ENCODE measurements at places on chromosomes 11 and 22.

DNA sequence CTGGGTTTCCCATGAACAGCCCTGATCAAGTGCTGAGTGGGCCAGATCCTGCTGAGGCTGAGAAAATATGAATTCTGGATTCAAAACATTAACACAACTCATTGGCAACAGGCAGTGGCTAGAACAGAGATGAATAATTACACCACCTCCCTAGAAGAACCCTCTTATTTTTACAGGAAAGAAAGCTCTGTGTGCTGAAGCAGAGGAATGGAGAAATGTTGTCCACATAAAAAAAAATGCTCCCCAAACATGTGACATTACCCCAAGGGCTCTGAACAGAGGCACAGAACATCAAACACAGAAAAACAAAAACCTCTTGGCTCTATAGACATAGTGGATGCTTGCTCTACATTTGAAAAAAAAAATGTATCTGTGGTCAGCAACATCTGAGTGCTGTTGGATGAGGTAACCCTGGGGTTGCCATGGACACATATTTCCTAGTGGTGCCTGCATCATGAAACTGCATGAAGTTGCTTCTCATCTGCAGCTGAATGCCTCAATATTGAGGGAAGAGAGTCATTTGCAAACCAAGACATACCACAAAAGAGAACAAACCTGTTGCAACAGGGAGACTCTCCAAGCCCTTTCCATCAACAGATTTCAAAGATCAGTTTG is 98.8 kb downstream of the SNX19 start:
- DNase-seq: no peak

DNA sequence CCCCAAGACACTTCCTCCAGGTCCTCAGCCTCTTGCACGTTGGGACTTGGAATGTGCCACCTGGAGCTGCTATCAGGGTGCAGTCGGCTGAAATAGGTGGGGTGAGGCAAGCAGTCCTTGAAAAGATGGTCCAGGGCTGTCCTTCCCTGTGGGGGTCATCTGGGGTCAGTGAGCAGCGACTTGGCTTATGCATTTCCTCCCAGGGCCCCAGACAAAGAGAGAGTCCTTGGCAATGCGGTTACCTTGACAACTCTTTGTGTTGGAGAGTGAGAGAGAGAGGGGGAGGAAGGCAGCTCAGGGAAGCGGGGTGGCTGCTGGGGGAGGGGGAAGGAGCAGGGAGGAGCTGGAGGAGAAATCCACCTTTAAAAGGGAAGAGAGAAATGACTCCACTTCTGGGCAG is 93.8 kb downstream of the MIAT start:
- DNase-seq: no peak

GRCh38 chr22:34567367-34567766 is 498.6 kb upstream of the ISX start:
- no peak for DNase-seq

- no peak for DNase-seq
Measured at GRCh38 chr11:102462610-102463009, 10.0 kb upstream of the TMEM123 start.

DNA sequence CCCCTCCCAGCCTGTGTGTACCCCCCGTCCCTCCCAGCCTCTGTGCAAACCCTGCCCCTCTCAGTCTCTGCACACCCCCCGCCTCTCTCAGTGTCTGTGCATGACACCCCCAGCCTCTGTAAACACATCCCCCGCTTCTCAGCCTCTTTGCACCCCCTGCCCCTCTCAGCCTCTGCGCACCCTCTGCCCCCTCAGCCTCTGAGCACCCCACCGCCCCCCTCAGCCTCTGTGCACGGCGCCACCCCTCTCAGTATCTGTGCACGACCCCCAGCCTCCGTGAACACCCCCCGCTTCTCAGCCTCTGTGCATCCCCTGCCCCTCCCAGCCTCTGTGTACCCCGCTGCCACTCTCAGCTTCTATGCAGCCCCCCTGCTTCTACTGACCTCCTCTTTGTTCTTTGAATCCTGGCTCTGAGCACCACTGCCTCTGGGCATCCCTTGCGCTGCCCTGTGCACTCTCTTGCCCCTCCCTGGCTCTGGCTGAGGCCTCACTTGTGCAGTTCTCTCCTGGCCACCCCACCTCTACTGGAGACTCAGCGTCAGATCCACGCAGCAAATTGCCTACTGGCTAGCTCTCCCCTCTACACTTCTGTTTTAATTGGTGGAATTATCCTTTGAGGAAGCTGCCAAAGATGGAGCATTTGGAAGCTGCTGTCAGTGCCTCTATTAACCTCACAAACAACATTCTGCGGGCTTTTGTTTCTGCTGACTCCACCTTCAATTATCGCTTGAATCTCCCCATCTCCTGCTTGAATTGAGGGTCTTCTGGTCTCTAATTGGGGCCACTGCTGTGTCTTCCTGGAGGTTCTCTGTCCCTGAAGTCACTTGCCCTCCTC is 838.6 kb downstream of the TBC1D22A start:
- no peak for DNase-seq

DNA sequence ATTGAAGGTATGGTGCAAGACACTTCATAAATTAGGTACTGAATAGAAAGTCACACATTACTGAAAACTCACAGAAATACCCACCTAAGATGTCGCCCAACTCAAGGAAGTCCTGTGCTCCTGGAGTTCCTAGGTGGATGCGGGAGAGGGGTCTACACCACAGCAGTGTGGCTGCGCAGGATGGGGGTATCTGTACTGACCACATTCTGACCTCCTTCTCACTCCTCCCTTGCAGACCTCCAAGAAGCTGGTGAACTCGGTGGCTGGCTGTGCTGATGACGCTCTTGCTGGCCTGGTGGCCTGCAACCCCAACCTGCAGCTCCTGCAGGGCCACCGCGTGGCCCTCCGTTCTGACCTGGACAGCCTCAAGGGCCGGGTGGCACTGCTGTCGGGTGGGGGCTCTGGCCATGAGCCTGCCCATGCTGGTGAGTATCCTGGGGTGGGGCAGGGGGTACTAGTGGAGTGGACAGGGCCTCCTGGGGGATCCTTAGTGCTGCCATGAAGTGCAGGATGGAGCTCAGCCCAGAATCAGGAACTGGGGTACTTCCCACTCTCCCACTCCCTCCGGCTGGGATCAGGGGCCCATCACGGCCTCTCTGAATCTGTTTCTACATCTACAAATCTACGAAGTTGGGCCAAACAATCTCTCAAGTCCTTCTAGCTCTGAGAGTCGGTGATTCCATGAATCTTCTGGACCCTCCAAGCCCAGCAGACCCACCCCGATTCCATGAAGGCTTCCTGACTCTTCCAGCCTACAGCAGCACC is 4.9 kb downstream of the TKFC start:
- no peak for DNase-seq

DNA sequence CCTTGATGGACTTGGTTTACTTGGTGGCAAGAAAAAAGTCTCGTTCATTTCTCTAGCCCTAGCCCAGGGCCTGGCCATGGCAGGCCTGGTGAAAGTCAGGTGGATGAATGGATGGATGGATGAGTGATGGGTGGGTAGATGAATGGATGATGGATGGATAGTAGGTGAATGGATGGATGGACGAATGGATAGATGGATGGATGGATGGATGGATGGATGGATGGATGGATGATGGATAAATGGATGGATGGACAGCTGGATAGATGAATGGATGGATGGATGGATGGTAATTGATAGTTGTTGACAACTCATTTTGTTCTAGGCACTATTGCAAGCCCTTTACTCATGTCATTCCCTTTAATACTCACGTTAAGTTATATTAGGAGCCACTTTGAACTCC is 86.1 kb upstream of the ANO1 start:
- no peak for DNase-seq

GRCh38 chr22:44870021-44870420 is 117.6 kb downstream of the ARHGAP8 start:
- DNase-seq: no peak

DNA sequence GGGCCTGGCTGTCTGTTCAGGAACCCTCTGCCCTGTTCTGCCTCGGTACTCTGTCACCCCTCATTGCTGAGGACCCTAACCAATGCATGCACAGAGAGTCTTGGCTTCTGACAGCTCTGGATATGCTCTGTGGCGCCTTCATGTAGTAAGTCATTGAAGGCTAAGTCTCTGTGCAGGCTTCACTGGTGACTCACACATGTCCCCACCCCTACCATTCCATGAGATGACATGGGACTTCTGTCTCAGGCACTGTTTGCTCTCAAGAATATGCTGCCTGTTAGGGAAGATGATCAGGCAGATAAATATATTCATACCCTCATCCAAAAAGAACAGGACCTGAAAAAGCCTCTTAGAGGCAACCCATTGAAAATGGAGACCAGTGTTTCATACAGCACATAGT is 43.6 kb upstream of the HORMAD2 start:
- DNase-seq: no peak

DNA sequence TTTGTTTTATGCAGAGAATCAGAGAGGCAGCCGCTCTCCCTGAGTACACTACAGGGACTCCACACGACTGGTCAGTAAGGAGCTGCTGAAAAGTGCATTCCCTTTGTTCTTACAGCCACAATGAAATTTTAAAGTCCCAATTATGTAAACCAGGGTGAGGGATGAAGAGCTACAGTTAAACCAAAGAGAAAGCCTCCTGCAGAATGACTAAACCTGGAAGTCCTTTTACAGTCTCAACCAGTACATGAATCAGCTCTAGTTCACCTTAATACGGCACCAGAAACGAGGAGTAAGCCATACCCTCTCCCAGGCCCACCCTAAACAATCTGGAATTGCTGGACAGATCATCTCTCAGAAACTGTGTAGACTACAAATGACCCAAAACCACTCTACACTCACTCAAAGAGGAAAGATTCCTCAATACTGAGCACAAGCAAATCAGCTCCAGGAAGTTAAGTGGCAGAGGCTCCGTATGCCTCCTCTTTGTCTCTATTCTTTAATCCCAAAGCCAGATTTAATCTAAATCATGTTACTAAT is 113.1 kb downstream of the RBFOX2 start:
- DNase-seq: no peak

DNA sequence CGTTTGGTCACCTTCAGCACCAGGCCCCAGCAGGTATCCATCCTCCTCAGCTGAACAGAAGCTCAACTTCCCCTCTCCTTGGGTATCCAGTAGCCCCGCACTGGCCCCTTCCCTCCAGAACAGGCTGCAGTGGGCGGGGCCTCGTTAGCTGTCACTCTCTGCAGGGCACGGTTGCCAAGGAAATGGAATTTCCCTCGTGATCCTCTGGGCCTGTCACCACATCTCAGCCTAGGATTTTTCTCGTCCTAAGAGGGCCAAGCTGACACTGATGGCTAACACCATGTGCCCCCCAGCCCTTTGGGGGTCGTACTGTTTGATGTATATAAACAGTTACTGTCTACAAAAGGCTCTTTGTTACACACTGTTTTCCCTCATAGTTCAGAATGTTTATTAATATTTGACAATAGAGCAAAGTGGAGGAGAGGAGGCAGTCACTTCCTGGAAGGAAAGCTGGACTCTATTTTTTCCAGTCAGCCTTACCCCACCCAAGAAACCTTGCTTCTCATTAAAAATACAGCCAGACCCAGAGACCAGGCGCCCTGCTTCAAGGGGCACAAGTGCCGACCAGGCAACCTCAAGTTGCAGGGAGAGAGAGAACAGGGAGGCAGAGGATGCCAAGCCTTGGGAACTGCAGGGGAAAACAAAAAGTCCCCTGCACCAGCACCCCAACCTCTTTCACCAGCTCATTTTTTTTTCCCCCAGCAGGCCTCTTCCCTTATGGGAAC is 44.5 kb downstream of the FEZ1 start:
- no peak for DNase-seq

- no peak for DNase-seq
Measured at GRCh38 chr11:45468267-45468856, 182.2 kb upstream of the SYT13 start.

- no peak for DNase-seq
Measured at GRCh38 chr22:37639070-37639760, at the start of gene SH3BP1. Gene SH3BP1 (plus strand): TSS chr22:37639669. CDS start chr22:37639788, 119 bp downstream.

GRCh38 chr22:40898850-40899357 is 37.0 kb upstream of the DNAJB7 start:
- peak; percentile 41 for DNase-seq

GRCh38 chr11:12503039-12503484 is 125.7 kb downstream of the PARVA start:
- no peak for DNase-seq

GRCh38 chr11:94017446-94017845 is 3.7 kb upstream of the HEPHL1 start:
- DNase-seq: peak; percentile 79

- no peak for DNase-seq
Measured at GRCh38 chr11:20631519-20632168, 32.2 kb downstream of the SLC6A5 start.

DNA sequence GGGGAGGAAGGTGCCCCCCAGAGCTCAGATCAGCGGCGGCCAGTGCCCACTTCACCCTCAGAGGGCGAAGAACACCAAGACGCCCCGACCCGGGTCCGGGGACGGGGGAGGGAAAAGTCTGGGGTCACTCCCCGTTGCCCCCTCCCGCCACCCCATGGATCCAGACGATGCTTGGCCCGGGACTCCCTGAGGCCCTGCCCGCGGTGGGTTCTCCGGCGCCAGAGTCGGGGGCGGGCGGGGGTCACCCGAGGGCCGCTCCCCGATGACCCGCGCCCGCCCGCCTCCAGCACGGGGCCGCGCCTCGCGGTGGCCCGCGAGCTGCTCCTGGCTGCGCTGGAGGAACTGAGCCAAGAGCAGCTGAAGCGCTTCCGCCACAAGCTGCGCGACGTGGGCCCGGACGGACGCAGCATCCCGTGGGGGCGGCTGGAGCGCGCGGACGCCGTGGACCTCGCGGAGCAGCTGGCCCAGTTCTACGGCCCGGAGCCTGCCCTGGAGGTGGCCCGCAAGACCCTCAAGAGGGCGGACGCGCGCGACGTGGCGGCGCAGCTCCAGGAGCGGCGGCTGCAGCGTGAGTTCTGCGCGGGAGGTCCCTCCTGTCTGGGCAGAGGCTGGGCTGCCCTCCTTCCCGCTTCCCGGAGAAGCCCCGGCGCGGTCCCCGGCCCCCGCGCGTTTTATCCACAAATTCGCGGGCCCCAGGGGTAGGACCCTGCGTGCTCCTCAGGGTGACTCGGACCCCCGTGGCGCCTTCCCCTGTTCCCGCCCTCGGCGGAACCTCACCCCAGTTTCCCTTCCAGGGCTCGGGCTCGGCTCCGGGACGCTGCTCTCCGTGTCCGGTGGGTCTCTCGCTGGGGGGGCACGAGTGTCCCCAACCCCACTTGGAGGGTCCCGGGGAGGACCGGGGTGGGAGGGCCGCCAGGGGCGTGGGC is 1.1 kb downstream of the NLRP6 start:
- no peak for DNase-seq

DNA sequence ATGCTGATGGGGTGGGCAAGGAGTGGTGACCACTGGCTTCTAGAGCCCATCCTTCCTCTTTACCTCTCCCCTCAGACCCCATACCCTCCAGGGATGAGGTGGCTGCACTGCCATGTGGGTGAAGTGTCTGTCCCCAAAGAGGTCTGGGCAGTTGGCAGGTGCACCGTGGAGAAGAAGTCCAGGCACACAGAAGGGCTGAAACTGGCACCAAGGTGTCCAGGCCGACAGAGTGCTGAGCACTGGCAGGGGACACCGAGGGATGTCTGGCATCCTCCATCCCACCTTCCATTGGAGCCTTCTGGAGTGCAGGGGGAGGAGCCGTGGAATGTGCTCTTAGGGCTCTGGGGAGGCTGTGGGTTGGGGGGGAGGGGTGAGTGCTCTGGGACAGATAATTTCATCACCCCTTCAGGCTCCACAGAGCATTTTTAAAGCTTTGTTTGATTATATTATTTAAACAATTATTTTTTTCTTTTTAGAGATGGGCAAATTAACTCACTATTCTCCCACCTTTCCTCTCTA is 37.9 kb downstream of the PKNOX2 start:
- DNase-seq: no peak
